Karpas-422 (cell line): ENCODE measurements at places on chromosomes 6 and 20. TPM values are rescaled to one million over a fixed set of nuclear protein-coding genes. Genes with fewer than 3 reads are reported as not detected.

Gene ASIP
- not detected in 2 replicates for total RNA-seq

Gene NKX2-2
- not detected in 2 replicates for total RNA-seq

Gene MACROD2
- total RNA-seq = 0.04 and 0.15 TPM in 2 replicates

Gene SLC26A8
- not detected in 2 replicates for total RNA-seq

Gene CBLN4
- not detected in 2 replicates for total RNA-seq

Gene ZNF311
- not detected in 2 replicates for total RNA-seq

Gene HFE
- 0.04 and 0.19 TPM in 2 replicates for total RNA-seq

GRCh38 chr20:61520076-61520892 is 268.2 kb downstream of the CDH4 start:
- no peaks in the 10 kb centered on the region for H3K4me1 ChIP-seq
- DNase-seq = no peak
- H3K27me3 ChIP-seq = no peaks in the 10 kb centered on the region
- no peaks in the 10 kb centered on the region for H3K36me3 ChIP-seq

DNA sequence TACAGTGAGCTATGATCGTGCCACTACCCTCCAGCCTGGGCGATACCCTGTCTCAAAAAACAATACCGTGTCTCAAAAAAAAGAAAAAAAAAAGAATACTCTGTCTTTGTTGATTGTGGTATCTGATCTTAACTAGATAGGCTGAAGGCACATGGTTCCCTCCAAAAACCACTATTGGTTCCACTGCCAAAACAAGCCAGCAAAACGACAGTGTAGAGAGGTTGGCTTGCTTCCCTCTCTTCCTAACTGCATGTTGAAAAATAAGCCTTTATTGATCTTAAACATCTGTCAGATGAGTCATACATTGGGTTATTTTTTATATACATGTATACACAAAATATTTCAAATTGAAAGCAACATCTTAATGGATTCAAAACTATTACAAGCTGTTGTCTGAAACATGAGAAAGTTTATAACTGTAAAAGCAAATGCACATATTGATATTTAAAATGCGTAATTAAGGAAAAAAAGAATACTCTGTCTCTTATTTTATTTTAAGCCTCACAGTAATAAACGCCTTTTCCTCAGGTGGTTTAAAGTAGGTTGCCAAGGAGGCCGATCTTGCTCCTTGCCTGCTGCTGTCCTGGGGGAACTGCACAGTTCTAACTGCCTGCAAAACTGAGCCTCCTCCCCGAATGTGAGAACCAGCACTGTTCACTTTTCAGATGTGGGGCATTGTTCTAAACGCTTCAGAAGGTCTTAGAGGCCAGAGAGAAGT is 7.0 kb upstream of the NINL start:
- H3K36me3 ChIP-seq = no peaks in the 10 kb centered on the region
- no peak overlapping the region for H3K4me3 ChIP-seq
- H3K27ac ChIP-seq = no peak overlapping the region
- no peaks in the 10 kb centered on the region for H3K4me1 ChIP-seq

GRCh38 chr20:33900521-33901131 is 89.5 kb downstream of the CHMP4B start:
- no peak overlapping the region for H3K27ac ChIP-seq
- no peaks in the 10 kb centered on the region for H3K4me1 ChIP-seq
- H3K36me3 ChIP-seq = no peaks in the 10 kb centered on the region
- DNase-seq = no peak

DNA sequence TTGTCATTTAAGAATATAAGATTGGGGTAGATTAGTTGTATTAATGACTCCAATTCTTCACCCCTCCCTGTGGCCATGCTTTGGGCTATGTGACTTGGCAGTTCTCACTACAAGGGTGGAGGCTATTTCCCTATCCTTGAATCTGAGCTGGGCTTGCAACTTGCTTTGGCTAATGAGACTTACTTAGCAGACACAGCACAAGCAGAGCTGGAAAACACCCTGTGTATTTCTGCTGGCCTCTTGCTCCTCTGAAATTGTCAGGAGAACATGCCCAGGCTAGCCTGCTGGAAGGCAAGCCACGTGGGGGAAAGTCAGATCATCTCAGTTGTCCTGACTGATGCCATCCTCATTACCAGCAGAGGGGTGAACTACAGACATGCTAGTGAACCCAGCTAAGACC is 126.5 kb upstream of the HDGFL1 start:
- no peaks in the 10 kb centered on the region for H3K4me1 ChIP-seq
- H3K27ac ChIP-seq = no peak overlapping the region
- no peaks in the 10 kb centered on the region for H3K36me3 ChIP-seq
- no peaks in the 10 kb centered on the region for H3K27me3 ChIP-seq
- no peak for DNase-seq

GRCh38 chr6:15449011-15449410 is 203.1 kb downstream of the JARID2 start:
- no peaks in the 10 kb centered on the region for H3K36me3 ChIP-seq
- no peak overlapping the region for H3K4me3 ChIP-seq
- no peaks in the 10 kb centered on the region for H3K27me3 ChIP-seq

DNA sequence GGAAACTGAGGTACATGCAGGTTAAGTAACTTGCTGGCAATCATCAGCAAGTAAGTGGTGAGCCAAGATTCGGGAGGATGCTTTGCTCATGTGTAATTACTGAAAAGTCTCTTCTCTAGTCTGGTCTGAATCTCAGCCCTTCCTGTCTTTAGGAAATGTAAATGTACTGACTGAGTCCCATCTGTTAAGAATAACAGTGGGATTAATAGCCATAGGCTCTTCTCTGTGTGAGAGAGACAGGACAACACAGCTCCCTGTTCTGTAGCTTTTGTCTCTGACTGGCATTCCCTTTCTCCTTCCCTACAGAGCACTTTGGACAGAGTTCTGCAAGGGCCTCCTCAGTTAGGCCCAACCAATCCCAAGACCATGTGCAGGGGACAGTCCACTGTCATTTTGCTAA is 131.3 kb upstream of the OGFRL1 start:
- no peaks in the 10 kb centered on the region for H3K36me3 ChIP-seq
- no peaks in the 10 kb centered on the region for H3K27me3 ChIP-seq
- no peaks in the 10 kb centered on the region for H3K4me1 ChIP-seq
- H3K4me3 ChIP-seq = no peak overlapping the region

GRCh38 chr6:138680085-138680484 is 93.5 kb upstream of the CCDC28A start:
- no peak for DNase-seq
- H3K4me1 ChIP-seq = no peaks in the 10 kb centered on the region
- no peaks in the 10 kb centered on the region for H3K27me3 ChIP-seq
- no peak overlapping the region for H3K4me3 ChIP-seq
- no peaks in the 10 kb centered on the region for H3K36me3 ChIP-seq

- no peak for DNase-seq
- H3K4me3 ChIP-seq = no peak overlapping the region
- no peaks in the 10 kb centered on the region for H3K36me3 ChIP-seq
- no peaks in the 10 kb centered on the region for H3K27me3 ChIP-seq
- H3K27ac ChIP-seq = no peak overlapping the region
Measured at GRCh38 chr6:163753430-163753829, 338.9 kb downstream of the QKI start.

DNA sequence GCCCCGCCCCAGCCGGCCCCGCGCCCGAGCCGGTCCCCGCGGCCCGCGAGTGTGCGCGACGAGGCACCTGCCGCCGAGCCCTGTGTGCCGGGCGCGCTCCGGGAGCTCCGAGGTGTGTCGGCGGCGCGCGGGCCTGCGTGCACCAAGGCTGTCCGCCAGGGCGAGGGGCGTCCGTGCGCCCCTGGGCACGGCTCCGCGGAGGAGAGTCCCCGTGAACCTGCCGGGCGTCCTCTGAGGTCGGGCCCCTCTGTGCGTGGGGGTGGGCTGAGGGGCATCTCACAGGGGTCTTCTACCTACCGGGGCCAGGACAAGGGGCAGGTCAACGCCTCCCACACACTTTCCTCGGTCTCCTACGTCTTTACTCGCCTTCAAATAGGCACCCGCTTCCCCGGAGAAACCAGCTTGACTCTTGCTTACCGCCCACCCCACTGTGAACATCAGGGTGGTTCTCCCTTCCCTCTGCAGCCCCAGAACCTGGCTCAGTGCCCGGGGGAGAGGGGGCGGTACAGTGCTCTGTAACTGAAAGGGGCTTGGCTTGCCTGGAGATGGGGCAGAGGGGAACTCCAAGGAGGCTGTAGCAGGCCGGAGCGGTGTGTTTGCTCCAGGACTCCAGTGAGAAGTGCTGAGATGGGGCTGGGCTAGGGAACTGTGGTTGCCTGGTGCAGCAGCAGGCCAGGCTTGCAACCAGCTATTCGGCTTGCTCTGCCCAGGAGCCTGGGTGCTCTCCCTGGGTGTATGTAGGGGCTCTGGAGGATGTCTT is at the start of gene SAMD10:
Gene SAMD10, minus strand, starts transcription at position 86 of the 760 bp plus-strand sequence. CDS start 175 bp downstream, outside the sequence.
- H3K36me3 ChIP-seq = peaks cover 5% of the 10 kb centered on the region; the same call in 1 of the 2 replicates
- H3K27me3 ChIP-seq = no peaks in the 10 kb centered on the region
- peak within 1 kb of the TSS; percentile 74 for H3K27ac ChIP-seq
- peaks cover 35% of the 10 kb centered on the region for H3K4me1 ChIP-seq
- peak within 1 kb of the TSS; percentile 99 for H3K4me3 ChIP-seq

DNA sequence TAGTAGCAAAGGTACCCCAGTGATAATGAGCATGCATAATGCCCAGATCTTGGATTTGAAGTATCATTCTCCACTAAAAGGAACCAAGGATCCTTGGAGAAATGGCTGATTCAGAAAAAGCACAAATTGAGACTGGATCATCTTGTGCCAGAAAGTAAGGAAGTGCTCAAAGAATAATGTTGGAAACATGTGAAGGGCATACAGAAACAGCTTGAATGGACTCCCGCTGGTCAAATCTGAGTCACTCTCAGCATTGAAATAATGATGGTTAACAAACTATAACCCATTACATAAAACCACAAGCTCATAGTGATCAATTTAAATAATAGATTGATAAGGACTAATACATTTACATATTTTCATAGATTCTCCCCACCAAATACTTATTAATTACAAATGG is 3.6 kb upstream of the OSTM1 start:
- no peak overlapping the region for H3K4me3 ChIP-seq
- H3K36me3 ChIP-seq = no peaks in the 10 kb centered on the region
- H3K4me1 ChIP-seq = peaks cover 22% of the 10 kb centered on the region
- no peaks in the 10 kb centered on the region for H3K27me3 ChIP-seq
- DNase-seq = no peak
- H3K27ac ChIP-seq = no peak overlapping the region

GRCh38 chr20:19568128-19568527 is 189.9 kb upstream of the RIN2 start:
- no peaks in the 10 kb centered on the region for H3K36me3 ChIP-seq
- H3K4me3 ChIP-seq = no peak overlapping the region
- H3K27ac ChIP-seq = no peak overlapping the region
- no peak for DNase-seq

DNA sequence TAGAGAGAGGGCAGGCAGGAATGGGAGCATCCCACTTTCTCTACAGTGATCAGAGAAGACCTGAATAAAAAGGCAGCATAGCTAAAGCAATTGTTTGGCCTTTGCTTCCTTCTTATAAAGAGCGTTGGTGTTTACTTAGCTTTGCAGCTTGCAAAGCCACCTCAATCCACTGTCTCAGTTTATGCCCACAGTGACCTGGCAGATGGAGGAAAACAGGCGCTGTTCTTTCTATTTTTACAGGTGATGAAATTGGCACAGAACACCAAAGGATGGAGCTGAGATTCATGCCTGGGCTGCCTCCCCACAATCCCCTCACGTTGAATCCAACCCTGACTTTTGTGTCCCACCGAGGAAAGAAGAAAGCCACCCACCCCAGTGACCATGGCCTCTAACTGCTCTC is 130.5 kb downstream of the TTLL2 start:
- H3K27ac ChIP-seq = no peak overlapping the region
- H3K4me3 ChIP-seq = no peak overlapping the region
- DNase-seq = no peak
- H3K4me1 ChIP-seq = no peaks in the 10 kb centered on the region
- no peaks in the 10 kb centered on the region for H3K27me3 ChIP-seq
